ENCODE measurements at places on chromosomes 5 and 9.
A peak's percentile ranks its signal among the peaks of the same experiment; 100 is the strongest.

- no peak for DNase-seq
These were observed 14.2 kb upstream of the RALGDS start for GRCh38 chr9:133135146-133135745.

DNA sequence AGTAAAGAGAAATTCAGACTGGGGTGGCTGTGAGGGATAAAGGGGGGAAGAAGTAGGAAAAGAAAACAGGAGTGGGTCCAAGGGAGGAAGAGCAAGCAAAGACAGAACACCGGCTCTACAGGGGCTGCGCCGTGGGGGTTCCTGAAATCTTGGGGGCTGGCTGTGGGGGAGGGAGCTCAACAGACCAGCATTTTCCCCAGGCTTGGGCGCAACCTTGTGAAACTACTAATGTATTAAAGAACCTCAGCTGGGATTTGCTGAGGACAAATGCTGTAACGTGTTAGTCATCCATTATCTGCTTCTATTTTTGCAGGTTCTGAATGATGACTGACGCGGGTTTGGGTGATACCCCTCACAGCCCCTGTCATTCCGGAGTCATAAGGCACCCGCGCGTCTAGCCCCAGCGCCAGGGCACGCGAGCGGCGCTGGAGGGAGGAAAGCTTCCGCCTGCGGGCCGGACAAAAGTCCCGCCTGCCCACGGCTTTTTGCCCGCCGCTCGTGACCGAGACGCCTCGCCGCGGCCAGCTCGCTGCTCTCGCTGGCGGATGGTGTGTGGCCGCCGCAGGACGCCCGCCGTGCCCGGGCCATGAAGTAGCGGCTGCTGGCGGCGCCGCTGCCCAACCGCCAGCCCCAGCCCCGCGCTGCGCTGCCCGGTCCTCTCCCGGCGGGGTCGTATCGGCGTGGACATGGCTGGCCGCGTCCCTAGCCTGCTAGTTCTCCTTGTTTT, 110.6 kb downstream of the PAM start:
- peak; percentile 27 for DNase-seq

DNA sequence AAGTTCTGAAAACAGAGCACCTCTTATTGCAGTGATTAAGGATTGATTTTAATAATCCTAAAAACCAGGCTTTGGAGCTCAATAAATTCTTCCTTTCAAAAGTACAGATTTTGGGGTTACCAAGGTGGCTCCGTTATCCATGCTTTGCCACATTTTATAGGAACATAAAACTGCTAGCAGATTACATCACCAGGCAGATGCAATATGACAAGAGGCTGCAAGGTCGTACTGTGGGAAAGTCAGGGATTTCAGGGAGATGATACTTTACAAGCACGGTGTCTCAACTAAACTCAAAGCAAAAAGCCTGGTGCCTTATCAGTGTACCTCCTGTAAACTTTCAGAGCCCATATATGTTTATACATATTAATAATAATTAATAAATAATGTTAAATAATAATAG, 28.6 kb downstream of the ADAMTSL1 start:
- DNase-seq: no peak

- DNase-seq: no peak
These were observed 137.3 kb upstream of the ANKH start for GRCh38 chr5:15008921-15009320.

DNA sequence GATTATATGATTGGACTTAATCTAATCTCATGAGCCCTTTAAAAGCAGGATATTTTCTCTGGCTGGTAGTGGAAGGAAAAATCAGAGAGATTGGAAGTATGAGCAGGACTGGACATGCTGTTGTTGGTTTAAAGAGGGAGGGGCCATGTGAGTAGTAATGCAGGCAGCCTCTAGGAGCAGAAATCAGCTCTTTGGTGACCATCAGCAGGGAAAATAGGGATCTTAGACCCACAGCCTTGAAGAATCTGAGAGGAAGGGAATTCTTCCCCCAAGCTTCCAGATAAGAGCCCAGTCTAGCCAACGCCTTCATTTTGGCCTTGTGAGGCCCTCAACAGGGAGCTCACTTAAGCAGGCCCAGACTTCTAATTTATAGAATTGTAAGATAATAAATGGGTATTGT, 9.5 kb downstream of the SH3GL2 start:
- no peak for DNase-seq

- DNase-seq: no peak
These were observed 44.2 kb downstream of the FAF2 start for GRCh38 chr5:176492431-176492830.

DNA sequence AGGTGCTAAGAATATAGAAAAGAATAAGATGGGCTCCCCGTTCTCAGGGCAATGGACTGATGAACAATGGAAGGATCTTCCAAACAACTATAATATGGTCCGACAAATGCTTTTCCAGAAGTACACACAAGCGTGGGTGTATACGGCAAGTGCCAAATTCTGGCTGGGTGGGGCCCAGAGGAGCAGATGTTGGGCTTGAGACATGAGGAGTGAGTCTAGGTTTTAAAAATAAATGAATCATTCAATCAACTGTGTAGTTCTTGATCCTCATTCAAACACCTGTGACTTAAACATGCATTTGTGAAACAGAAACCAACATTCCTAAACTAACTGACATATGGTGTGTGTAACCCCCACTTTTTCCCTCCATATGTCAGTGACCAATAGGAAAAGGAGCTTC, 47.9 kb downstream of the MFAP3 start:
- DNase-seq: no peak

DNA sequence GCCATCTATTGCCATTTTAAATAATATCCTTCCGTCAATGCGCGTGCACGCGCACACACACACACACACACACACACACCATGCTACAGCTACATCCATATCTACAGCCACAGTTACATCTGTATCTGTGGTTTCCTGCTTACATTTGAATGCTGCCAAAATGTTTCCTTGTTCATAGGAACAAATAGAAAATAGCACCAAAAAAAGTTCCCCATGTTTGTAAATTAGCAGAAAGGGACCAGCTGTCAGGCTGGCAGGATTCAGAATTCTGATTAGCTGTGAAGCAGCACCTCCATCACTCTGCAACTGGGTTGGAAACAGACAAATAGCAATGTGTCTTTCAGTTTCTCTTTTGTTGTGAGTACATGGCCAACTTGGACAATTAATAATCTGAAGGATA, 601.5 kb downstream of the IRX1 start:
- no peak for DNase-seq

DNA sequence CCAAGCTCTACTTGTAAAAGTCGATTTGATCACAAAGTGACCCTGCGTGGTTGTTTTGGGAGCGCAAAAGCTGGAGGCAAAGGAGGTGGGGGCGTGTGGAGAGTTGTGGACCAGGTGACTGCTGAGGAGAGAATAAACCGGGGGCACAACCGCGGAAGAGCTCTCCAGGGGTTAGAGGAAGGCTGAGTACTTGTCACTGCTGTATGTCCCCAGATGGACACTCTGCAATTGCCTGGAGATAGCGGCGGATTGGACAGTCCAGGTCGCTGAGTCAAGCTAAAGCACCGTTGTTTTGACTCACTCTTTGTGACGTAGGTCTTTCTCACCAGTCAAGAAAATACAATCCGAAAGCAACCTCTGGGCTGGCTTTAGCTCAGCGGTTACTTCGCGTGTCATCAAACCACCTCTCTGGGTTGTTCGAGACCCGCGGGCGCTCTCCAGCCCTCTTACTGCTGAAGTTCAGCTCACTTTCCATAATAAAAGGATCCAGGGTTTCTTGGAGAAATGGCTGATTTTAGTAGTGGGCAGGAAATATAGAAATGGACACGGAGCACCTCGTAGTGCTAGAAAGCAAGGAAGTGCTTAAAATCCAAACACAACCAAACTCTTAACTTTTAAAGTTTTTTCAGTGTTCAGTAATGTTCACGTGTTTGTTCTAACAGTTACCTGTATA, 25.7 kb downstream of the ZMAT2 start:
- DNase-seq: peak; percentile 24

DNA sequence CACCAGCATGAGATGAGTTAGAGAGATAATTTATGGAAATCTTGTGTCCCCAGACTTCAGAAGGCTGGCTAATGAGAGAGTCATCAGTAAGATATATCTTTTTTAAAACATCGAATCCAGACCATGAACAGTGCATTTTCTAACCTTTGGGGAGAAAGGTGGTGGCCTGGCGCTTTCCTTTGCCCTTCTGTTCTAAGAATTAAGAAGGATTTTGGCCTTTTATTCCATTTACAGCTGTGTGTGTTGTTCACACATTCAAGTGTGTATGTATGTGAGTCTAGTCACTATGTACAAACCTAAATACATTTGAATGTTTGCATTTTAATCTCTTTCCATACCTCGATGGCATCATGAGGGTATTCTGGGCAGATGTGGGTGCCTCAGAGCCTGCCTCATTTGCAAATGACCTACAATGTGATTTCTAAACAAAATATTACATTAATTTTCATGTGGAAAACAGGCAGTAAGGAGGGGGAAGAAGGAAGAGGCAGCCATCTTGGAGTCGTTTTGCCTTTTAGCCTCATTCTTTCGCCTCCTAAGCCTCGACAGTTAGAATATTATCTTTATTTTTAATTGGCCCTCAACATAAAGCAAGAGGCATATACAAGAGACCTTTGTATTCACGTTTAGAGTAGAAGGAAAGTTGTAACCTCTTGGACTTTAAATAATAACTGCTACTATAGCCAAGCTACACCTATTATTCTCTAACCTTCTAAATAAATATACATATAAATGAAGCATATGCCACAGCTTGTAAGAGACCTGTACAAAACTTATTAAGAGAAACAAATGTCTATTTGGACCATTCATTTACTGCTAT, 125.3 kb upstream of the TMEM161B start:
- no peak for DNase-seq

- DNase-seq: no peak
These were observed 292.8 kb downstream of the ASTN2 start for GRCh38 chr9:117122102-117122501.

GRCh38 chr5:42894057-42894456, 82.4 kb upstream of the SELENOP start:
- no peak for DNase-seq

GRCh38 chr5:139108063-139108824, 89.9 kb downstream of the SIL1 start:
- DNase-seq: no peak

GRCh38 chr5:42217791-42218190, 205.4 kb upstream of the GHR start:
- DNase-seq: no peak

GRCh38 chr5:2272039-2272438, 389.3 kb upstream of the IRX4 start:
- DNase-seq: no peak

- DNase-seq: no peak
These were observed 530.5 kb downstream of the SEMA5A start for GRCh38 chr5:9015260-9015936.

DNA sequence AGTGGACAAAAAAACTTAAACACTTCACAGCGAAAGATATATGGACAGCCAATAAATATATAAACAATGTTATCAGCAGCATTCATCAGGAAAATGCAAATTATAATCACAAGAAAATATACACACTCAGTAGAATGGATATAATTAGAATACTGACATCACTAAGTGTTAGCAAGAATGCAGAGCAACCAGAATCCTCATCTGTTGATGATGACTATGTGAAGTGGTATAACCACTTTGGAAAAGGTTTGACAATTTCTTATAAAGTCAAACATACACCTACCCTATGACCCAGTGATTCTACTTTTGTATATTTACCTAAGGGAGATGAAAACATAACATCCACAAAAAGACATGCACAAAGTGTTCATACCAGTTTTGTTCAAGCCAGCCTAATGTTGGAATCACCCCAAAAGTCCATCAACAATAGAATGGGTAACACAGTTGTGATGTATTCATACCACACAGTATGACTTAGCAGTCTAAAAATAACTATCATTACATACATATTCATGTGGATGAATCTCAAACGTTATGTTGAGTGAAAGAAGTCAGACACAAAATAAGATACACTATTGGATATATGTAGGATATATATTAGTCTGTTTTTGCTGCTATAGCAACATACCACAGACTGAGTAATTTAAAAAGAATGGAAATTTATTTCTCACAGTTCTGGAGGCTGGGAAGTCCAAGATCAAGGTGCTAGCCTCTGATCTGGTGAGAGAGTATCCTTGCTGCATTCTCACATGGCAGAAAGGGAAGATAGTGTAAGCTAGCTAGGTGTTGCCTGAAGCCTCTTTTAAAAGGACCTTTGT, 148.8 kb upstream of the ADAMTSL1 start:
- DNase-seq: no peak

Data from stimulated activated CD8-positive, alpha-beta memory T cell treated with anti-CD3 and anti-CD28 coated beads, Interleukin-15, amount 100 ng/mL, for 4 hours (primary cell).